ENCODE measurements at places on chromosomes 7 and 10.

GRCh38 chr7:34025600-34025999, 120.3 kb downstream of the BMPER start:
- DNase-seq, result no peak

DNA sequence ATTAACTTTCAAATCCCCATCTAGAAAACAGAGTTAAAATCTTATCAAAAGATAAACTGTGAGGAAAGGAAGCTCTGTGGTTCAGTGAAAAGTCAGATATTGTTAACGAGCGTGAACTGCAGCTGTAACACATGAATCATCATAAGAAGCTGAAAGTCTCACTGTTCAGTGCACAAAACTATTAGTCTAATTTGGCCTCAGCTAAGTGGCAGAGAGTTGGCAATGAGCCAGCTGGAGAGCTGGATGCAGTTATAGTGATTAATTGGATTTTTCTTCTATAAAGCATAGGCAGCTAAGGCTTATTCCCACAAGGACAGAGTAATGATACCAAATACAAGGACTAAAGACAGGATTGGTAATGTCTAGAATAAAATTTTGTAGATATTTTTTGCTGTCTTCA, 101.1 kb upstream of the ABCB5 start:
- DNase-seq, result no peak

GRCh38 chr10:126528315-126528835, 140.1 kb upstream of the ADAM12 start:
- no peak for DNase-seq

DNA sequence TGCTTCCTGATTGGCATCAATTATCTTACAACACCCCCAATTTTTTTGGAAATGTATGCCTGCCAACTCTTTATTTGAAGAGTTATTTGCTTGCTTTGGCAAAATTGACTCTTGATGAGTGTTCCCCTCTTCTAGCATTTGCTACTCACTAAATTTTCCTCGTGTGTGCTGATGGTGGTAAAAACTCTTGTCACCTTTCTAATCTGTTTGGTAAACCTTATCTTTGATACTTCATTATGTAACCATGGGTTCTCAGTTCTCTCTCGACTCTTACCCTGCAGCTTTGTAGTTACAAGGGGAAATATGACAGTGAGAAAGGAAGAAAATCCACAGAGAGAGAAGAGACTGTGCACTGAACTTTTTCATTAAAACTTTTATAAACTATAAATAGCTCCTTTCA, 102.5 kb downstream of the CDK14 start:
- DNase-seq, result no peak

- DNase-seq, result no peak
Observed at GRCh38 chr10:120503689-120504088, 46.7 kb downstream of the PLPP4 start.

DNA sequence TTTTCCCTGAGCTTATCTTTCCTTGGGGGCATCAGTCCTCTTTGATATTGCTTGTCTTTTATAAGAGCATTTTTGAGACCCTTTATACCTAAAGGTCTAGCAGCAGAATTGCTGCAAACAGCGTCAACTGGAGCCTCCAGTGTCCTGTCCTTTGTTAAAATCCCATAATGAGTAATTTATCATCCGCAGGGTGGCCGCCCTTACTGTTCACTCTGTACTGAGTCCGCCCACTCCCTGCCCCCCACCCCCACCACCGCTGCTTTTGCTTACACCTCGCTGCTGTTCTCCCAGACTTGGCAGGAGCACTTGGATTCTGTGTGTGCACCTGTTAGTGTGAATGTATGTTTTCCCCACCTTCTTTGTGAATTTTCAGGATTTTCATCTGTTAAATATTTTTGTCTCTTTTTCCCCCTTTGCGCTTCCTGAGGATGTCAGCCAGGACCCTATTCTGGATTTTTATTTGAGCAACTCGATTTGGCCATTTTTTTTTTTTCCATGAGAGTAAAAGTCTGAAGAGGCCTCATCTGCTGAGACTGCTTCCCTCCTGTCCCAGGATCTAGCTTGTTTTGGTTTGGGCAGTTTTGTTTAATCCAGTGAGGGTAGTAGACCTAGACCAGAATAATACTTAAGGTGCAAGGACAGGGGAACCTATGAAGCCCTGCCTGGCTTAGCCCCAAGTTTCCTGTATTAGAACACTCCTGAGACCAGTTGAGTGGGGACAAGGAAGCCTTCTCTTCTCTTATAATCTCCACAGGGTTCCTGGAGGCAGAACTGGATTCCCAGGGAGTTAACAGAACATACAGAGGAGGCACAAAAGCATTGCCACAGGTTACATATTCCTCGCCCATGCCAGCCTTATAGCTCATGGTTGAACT, 8.2 kb downstream of the AGFG2 start:
- no peak for DNase-seq

DNA sequence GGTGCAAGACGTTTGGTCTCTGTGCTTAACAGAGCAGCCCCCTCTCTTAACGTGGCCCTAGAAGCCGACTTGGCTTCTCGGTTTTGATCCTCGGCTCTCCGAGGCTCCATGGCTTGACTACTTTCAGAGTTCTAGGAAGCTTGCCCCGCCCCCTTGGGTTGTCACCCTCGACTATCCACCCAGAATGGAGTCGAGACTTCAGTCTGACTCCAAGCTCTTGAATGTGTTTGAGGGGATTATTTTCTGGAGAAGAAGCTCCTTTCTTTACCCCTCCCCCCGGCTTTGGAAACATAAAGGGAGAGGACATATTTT, 448 bp downstream of the SEC24C start:
- no peak for DNase-seq

DNA sequence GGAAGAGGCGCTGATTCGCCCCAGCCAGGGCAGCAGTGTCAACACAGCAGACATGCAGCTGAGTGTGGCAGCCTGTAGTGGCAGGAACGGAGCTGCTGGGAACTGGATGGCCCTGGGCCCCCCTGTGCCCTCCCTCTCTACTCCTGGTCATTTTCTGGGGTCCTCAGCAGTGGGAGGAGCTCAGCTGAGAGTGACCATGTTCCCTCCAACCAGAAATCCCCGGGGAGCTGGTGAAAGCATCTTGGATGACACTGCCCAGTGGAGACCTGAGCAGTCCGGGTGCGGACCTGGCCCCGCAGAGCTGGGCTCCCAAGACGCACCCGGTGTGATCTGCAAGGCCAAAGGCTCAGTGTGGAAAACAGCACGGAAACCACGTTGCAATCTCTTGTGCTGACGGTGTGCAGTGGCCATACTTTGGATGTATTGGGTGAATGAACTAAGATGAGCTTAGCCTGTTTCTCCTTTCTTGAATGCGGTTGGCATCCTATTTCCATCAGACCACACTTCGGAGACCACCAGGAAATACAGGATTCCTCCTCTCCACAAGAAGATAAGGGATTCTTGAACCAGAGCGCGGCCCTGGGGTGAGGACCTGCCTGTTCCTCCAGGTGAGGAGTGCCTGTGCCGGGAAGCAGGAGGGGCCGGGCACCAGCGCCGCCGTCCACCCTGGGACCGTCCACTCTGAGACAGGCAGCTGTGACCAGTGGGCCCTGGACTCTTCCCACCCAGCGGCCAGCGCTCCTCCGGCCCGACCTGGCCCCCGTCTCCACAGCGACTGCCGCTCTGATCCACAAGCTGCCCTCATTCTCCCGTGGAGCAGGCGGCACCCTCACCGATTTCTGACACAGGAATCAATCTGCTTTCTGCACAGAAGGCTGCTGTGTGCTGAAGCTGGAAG, 93.5 kb upstream of the DIP2C start:
- DNase-seq, result no peak

- DNase-seq, result no peak
Observed at GRCh38 chr7:140342727-140343514, 55.4 kb downstream of the SLC37A3 start.

GRCh38 chr10:132685101-132685891, 100.7 kb downstream of the NKX6-2 start:
- DNase-seq, result no peak

DNA sequence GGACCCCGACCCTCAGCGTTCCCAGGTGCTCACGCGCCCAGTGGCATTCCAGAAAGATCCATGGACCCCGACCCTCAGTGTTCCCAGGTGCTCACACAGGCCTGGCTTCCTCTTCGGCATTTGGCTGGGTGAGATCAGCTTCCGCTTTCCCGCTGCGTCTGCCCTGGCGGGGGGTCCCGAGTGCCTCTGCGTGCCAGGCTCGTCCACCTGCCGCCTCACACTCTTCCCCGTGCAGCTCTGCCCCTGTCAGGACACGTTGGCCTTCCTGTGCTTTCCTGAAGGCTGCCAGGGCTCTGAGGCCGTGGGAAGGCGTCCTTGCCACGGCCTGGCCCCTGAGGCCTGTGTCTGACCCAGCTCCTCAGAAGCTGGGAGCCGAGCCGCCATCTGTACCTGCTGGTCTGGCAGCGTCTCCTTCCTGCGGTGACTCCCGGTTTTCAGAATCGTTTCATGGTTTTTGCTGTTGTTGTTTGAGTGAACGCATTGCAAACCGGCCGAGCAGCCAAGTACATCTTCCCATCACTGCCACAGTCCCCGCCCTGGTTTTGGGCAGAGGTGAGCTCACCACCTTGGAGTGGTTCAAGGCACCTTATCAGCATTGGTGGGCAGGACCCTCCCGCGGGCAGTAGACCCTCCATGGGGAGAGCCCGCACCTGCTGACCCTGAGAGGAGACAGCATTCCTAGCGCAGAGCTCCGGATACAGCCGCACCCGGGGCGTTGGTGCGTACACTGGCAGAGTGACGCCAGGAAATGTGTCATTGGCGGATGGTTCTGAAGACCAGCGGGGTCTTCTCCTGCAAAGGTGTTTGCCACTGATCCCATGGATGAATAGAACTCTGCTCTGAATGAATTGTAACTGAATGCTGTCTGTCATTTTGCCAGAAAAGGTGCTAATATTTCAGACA, 17.4 kb downstream of the NKX6-2 start:
- no peak for DNase-seq

- DNase-seq, result no peak
Observed at GRCh38 chr7:78792624-78793023, 660.8 kb downstream of the MAGI2 start.

DNA sequence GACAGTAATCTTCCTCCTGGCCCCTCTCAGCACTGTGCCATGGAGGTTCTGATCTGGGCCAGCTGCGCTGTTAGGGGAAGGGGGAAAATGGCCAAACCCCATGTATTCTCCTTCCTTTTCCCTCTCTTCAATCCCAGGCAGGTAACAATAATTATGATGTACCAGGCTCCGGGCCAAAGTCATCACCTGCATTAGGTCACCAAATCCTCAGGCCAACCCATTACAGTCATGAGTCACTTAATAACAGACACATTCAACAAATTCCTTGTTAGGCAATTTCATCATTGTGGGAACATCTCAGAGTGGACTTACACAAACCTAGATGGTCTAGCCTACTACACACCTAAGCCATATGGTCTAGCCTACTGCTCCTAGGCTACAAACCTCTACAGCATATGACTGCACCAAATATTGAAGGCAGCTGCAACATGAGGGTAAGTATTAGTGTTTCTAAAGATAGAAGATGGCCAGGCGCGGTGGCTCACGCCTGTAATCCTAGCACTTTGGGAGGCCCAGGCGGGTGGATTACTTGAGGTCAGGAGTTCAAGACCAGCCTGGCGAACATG, 2.2 kb upstream of the HSPB1 start:
- DNase-seq, result no peak

DNA sequence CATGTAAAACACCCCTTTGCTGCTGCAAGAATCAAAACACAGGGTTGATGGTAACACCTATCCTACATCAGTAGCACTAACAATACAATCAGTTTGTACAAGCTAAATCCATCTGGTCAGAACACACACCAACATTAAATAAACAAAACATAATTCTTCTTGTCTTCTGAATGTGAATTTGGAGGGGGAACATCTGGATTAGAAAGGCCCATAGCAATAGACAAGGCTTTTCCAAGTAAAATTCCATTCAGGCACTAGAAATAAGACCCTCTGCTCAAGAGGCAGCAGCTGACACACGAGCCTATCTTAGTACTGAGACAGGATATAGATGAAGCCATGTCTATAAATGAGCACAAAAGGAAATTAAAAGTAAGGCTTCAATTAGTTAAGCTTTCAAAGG, 839.9 kb upstream of the LRRTM3 start:
- DNase-seq, result no peak

DNA sequence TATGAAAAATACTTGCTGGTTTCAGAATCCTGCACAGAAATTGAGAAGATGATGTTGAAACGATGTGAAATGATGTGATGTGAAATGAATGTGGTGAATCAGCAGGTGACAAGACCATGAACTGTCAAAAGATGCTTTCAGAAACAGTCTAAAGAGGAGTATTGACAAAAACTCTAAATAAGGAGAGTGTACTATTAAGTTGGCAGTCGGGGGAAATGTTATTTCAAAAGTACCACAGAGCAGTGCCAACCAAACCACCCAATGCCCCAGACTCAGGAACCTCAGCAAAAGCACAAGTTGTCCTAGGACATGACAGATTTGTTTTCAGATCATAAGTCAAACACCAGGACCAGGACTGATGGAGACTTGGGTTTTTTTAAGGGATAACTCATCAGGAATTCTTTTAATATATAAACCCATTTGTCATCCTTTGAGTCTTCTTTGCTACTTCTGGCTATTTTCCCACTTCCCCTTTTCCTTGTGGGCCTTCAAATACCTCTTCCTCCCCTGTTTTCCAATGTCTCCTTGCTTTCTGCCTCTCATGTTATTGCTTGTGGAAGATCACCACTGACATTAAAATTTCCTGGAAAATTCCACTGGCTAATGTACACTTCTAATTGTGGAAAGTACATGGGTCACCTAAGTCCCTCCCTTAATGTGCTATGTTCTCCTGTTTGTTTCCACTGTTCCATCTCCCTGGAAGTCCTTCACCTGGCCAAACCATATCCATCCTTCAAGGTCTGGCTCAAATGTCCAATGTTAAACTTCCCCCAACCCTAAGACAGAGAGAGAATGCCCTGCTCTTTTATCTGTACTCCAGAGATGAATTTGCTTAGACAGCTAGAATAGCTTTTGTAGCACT, 10.2 kb upstream of the PPP1R3C start:
- DNase-seq, result no peak

- no peak for DNase-seq
Observed at GRCh38 chr10:130498042-130498441, 361.9 kb downstream of the GLRX3 start.

- no peak for DNase-seq
Observed at GRCh38 chr10:90313576-90314325, 544.1 kb downstream of the HTR7 start.

- DNase-seq, result no peak
Observed at GRCh38 chr7:152336754-152337368, 98.9 kb downstream of the KMT2C start.

GRCh38 chr7:135337506-135337905, 103.9 kb downstream of the STRA8 start:
- no peak for DNase-seq

GRCh38 chr10:104077247-104077646, 8.4 kb downstream of the COL17A1 start:
- DNase-seq, result no peak
